ENCODE measurements at places on chromosomes 11 and 22.

DNA sequence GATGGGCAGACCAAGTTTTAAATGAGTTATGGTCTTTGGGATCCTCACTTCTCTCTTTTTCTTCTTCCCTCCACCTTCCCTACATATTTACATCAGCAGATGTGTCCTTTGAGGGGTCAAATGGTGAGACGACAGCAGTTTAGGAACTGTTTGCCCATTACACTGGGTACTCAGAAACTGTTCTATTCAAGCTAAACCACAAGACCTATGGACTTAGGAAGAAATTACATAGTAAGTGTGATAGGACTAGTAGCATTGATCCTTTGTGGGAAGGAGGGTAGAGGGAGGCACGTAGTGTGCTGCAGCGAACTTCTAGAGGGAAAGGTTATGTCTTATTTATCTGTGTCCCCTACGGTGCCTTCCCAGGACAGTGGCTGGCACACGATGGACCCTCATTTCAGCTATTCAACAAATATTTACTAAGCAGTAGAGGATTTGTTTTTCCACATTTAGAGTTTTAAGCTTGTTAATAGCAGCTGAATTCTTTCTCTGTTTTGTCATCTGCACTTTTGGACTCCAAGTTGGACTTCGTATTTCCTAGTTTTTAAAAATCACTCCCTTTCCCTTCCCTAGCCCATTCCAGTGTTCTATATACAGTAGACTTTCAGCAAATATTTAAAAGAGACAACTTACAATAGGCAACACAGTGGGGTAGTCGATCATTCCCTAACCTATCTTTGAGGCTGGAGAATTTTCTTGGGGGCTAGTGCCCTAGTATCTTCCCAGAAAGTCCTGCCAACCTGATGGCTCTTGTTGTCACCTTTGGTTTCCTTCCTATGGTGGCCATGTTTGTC lies 13.9 kb downstream of the FZD4 start:
- no peak for DNase-seq

DNA sequence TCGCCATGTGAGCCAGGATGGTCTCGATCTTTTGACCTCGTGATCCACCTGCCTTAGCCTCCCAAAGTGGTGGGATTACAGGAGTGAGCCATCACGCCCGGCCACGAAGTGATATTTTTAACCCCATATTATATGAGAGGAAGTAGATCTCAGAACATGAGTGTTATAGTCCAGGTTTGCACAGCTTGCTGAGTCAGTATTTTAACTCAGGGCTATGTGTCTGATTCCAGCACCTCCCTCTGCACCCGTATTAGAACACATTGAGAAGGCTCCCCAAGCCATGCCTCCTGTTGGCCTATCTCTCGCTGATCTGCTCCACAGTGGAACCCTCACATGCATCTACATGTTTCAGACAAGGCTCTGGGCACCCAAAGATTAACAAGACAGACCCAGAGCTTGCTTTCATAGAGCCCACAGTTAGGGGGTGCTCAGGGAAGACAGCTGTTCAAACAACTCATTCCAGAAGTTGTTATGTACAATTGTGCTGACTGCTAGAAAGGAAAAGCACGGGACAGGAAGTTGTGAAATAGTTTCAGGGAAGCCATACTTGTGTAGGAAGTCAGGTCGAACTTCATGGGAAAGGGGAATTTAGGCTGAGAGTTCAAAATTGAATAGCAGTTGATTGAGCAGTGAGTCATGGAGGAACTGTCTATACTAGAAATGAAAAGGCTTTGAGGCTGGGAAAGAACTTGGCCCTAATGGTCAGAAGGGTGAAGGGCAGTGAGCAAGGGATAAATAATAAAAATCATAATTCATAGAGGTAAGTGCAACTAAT lies 49.3 kb upstream of the CLPB start:
- no peak for DNase-seq

DNA sequence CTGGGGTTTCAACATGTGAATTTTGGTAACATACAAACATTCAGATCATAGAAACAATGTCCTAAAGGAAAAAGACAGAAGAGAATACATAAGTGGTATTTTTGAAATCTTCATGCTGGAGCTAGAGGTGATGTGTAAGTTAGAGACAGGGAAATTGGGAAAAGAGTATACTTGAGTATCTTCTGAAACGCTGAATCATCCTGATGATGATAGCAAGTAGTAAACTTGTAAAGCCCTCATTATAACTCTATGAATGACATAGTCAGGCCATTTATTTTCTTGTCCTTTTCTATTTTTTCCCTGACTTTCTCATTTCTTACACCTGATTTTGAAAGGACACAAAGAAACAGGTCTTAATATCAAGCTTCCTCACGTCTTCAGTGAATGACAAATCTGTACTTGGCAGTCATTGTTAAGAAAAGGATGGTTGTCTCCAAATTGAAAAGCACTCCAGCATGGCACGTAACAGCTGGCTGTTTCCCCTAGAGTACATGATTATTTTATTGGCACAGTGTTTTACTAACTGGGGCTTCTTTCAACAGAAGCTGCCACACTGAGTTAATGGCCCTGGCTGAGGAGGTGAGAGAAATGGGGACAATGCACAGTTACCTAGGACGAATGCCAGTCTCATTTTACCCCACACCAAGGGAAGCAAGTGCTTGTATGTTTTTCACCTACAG lies 140.7 kb upstream of the CTSC start:
- no peak for DNase-seq

DNA sequence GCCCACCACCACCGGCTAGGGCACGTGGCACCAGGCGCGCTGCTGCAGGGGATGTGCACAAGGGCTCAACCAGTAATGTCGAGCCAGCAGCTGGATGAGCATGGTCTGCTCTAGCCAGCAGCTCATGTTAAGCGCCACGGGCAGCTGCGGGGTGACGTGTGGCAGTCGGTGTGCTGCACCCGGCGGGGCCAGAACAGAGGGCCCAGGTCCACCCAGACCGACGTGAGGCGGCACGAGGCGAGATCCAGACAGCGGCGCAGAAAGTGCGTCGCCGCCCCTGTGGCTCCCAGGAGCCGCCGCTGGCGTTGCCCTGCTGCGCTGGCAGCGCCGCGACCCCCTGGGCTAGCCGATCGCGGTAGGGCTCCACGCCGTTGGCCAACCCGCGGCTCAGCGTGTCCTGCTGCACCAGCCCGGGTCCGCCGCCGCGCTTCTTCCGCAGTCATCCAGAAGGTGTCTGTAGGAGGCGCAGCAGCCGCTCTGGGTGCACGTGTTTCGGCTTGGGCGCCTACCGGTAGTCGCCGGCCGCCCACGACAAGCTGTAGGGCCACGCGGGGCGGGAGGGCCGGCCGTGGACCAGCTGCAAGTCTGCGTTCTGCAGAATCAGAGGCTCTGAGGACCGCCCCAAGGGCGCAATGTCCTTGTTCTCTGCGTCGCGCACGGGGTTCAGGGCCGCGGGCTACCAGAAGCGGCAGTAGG lies 4.6 kb upstream of the GALR3 start:
- no peak for DNase-seq

DNA sequence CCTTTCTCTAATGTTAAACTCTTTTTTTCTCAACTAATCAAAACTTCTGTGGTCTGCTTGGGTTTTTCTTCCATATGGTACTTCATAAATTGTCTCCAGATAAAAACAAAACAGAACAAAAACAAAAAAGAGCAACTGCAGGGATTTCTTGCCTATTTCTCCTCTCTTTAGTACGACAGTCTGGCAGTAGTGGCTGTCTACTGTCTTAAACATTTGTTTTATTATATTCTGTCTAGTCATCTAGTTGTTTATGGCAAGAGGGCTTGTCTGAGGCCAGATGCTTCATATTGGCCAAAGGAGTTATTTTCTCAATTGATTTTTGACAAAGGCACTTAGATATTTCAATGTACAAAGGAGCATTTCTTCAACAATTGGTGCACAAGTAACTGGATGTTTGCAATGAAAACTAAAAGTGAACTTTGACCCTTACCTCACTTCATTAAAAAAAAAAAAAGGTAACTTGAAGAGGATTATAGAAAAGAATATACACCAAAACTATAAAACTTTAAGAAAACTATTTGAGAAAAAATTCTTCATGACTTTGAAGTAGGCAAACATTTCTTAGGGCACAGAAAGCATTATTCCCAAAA lies 404.2 kb downstream of the LUZP2 start:
- DNase-seq = no peak

DNA sequence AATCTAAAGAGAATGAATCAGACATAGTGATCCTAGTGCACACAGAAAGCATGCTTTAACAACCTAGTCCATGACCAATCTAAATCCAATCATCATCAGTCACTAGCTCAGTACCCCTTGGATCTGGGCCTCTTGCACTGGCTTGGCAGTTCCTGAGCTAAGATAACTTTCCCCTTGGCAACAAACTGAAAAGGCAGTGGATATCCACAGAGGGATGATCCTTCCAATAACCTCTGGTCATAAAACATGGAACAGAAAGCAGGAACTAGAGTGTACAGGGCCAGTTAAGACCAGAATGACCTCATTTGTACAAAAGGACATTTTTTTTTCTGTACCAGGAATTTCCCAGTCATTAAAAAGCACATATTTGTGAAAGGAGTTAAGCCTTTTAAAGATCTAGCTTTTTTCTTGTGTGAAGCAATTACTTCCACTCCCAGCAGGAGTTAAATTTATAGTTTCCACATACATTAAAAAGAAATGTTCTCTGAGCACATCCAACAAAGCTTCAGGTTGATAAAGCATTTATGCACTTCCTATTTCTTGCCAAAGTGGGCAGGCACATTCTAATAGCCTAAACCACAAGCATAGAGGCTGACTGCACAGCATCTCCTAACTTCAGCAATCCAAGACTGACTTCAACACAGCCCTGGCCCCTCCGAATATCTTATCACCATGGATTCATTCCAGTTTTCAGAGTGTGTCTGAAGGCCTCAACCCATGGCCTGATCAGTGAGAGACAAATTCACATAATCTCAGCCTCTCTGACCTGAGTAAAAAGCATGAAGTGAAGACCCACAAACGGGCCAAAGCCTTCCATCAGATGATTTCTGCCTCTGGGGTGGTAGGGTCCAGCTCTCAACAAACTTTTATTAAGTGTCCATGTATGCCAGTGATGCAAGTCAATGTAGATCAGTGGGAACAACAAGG lies 29.9 kb downstream of the GUCY1A2 start:
- no peak for DNase-seq

DNA sequence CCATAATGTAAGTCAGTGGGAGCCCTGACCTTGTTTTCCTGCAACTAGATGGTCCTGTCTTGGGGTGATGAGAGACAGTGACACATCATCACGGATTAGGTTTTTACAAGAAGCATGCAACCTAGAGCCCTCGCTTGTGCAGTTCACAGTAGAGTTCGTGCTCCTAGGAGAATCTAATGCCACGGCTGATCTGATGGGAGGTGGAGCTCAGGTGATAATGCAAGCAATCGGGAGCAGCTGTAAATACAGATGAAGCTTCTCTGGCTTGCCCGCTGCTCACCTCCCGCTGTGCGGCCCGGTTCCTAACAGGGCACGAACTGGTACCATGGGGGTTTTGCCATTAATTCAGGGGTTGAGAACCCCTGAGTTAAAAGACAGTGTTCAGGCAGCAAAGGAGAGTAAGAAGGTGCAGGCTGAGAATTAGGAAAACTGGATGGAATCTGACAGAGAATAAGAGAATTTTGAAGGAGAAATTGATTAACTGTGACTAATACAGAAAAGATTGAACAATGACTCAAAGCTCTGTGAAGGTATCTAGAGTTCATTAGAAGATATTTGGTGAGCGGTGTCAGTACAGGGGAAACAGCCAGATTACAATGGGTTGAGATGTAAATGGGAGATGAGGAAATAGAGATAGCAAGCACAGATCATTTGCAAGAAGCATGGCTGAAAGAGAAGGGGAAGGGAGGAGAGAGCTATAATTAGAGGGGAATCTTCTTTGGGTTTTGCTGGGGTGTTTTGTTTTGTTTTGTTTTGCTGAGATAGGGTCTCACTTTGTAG lies 21.0 kb downstream of the WEE1 start:
- no peak for DNase-seq

- no peak for DNase-seq
These were observed 32.6 kb downstream of the RTN4R start for GRCh38 chr22:20235389-20235991.

DNA sequence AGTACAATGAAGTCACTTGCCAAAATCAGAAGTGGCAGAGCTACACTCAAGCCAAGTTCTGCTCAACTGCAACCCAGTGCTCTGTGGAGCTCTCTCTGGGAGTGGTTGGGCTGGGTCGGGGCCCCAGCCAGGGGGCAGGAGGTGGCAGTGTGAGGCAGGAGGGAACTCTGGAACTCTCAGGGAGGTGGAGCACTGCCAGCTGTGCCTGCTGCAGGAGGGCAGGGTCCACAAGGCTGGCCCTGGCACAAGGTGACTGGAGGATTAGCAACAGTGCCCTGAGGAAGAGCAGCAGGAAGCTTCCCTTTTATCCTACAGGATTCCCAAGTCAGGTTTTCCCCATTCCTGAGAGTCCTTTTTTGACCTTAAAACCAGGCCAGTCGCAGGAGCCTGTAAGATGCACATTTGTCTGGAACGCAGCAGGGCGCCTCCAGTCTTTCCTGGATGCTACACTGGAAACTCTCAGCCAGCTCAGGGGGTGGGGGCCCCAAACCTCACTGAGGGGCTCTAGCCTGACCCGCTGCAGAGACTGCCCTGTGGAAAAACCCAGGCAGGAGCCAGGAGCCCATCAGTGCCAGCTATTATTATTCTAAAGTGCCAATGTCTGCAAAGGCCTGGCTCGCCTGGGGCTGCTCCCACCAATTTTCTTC lies 31.8 kb downstream of the DKK3 start:
- DNase-seq = no peak

GRCh38 chr11:12675951-12676711 lies 1.9 kb downstream of the TEAD1 start:
- DNase-seq = no peak

GRCh38 chr11:95426823-95427462 lies 195.9 kb upstream of the SESN3 start:
- DNase-seq = no peak

DNA sequence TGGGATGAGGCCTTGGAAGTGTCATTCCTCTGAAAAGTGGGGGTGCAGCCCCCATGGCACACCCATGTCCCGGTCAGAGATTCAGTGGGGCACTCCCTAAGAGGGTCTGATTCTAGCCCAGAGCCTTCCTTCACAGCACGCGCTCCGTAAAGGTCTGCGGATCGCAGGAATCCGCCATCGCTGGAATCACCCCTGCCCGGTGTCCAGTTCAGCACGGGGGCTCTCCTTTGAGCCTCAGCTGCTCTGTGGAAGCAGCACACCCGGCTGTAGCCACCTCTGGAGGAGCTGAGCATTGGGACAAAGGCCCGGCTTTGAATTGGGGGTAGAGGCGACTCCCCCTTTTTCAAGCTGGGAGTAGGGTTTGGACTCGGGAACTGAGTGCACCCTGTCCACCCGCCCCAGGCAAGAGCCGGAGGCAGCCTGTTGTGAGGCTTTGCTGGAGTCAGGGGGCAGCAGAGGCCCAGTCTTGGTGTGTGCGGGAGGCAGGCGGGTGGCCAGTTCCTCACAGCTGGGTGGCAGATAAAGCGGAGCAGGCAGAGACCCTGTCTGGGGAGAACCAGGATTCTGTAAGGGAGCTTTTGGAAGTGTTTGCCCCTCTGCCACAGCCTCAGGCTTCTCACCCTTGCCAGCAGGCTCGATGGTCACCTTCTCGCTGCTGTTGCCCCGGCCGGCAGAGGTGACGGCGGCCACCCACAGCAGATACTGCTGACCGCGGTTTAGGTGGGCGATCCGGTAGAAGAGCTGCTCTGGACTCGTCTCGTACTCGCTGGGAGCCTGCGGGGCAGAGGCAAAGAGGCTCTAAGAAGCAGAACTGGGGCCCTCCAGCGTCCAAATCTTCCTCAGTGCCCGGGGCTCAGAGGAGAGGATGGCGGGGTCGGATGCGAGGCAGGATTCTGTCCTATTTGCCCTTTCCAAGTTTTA lies 115.9 kb downstream of the CEP164 start:
- DNase-seq = no peak

Measured in cortex of kidney (tissue), 1 donor.